Mucosa of gallbladder (tissue), 1 donor: ENCODE measurements at places on chromosomes 6 and 20. TPM values are rescaled to one million over a fixed set of nuclear protein-coding genes. Genes with fewer than 3 reads are reported as not detected.

DNA sequence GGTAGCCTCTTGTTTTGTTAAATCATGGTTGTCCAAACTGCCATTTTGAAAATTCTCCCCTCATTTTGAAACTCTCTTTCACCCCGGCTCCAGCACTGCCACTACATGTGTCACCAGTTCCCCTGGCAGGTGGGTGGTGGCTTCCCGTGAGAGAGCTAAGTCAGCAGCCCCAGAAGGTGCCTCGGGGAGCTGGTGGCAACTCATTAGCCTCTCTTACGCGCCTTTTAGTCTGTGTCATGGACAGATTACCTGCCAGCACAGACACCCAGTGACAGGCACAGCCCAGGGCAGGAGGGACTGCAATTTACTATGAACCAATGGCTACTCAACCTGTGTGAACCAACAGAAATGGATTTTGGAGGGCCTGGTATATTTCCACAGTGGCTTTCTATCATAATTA, 147.1 kb upstream of the SASH1 start:
- DNase-seq: no peak

- DNase-seq: no peak
These were observed 162.5 kb downstream of the CD83 start for GRCh38 chr6:14280006-14280510.

PPP1R11 gene
- total RNA-seq: 76.9 TPM

EGFL8 gene
- total RNA-seq: 13.6 TPM

LRRC1 gene
- 17.3 TPM for total RNA-seq
